SJCRH30 (cell line): ENCODE measurements at places on chromosomes 13 and 19. TPM values are rescaled to one million over a fixed set of nuclear protein-coding genes. Genes with fewer than 3 reads are reported as not detected.

DNA sequence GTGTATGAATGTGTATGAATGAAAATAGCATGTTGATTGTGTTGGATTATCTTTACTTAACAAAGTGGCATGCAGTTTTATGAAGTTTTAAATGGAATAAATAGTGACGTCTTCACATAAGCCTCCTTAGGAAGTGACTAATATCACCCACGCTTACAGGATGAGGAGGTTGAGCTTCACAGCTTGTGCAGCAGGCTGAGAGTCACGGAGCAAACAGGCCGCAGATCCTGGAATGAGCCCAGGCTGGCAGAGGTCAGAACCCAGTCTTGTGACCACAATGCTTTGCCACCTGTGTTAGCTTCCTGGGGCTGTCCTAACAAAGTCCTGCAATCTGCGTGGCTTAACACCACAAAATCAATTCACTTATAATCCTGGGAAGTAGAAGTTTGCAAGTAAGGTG, 20.8 kb downstream of the LAIR2 start:
- DNase-seq: no peak

DNA sequence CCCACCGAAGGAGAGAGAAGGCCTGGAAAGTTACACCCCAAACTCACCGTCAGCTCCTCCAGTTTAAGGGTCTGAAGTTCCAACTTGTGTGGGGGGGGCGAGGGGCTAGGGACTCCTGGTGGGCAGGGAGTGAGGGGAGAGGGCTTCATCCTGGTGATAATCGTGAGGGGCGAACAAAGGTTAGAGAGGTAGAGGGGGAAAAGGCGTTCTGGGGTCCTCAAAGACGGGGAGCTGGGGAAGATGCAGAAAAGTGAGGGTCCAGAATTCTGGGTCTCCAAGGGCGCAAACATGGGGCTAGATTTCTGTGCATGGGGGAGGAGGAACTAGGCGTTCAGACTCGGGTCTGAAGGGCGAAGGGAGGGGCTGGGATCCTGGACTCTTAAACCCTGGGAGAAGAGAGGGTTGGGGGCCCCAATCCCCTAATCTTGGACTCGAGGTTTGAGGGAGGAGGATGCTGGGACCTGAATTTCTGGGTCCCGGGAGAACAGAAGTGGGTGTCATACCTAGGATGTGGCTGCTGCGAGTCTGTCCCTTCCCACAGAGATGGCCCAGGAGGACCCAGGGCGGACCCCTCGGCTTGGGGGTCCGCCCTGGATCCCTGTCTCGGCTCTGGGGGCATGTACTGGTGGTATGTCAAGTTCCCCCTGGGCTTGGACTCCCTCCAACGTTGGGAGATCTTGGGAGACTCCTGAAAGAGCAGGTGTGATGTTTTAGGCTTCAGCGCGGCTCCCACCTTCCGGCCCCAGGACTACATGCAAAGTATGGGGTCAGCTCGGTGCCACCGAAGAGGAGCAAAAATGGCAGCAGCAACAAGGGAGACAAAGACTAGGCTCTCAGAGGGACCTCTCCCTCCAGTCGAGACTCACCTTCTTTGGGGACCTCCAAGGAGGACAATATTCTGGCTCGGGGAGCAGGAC, 4.5 kb downstream of the MAMSTR start:
- DNase-seq: no peak

- DNase-seq: no peak
Observed at GRCh38 chr19:40314656-40315055, 29.5 kb upstream of the AKT2 start.

GRCh38 chr19:52115526-52116053, 20.0 kb upstream of the ZNF841 start:
- DNase-seq: no peak

DNA sequence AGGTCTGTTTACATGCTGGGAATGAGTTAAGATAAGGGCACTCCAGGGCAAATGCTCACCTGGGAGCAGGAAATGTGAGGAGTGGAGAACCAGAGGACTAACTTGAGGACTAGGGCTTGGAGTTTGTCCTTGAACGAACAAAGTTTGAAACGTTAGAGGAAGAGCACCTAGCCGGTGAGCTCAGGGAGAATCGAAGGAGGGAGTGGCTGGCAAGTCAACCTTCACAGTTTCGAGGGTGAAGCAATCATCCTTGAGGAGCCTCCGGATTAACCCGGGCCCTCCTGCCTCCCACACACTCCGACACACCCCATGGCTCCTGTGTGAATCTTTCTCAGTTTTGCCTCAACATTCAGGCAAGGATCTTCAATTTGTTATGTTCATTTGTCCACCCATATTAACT, 58.6 kb downstream of the LMO7 start:
- DNase-seq: no peak

- peak; percentile 73 for DNase-seq
Observed at GRCh38 chr19:38142176-38143035, 81.6 kb downstream of the DPF1 start.

GRCh38 chr19:47446534-47447469, 24.9 kb downstream of the SLC8A2 start:
- no peak for DNase-seq

DNA sequence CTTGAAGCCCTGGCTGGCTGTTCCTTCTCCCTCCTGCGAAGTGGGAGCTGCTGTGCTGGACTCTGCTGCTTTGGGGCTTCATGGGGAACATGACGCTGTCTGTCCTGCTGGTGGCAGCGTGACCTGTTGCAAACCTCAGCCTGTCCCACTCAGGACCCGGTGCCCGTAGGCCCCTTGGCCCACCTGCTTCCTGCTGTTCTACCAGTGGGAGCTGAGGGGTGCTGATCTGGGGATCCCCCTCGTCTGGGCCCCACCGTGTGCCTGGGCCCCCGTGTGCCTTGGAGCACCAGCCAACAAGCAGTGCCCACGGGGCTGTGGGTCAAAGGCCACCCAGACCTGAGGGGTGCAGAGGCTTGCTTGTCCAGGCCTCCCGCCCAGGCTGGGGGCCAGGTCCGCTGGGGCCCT, 5.3 kb downstream of the SPPL2B start:
- DNase-seq: no peak

DNA sequence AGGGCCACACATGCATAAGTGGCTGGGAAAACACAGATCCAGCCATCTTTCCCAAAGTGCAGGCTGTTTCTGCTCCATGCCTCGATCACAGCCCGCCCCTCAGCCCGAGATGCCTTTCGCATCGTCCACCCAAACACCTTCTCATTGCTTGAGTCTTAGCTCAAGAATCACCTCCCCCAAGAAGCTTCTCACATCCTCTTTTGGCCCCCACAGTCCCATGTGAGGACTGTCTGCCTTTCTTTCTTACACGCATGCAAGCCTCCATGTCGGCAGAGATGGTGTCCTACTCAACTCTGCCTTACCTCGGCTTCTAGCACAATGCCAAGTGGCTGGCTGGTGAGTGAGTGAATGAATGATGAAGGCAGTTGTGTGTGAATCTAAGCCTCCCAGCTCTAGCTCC, 18.1 kb upstream of the GSX1 start:
- DNase-seq: no peak

- DNase-seq: no peak
Observed at GRCh38 chr13:46831588-46832194, 34.7 kb upstream of the ESD start.

GRCh38 chr19:53824134-53824611, at the start of gene NLRP12:
NLRP12 (minus strand) TSS chr19:53824314; CDS start chr19:53824174, 140 bp downstream.
- no peak for DNase-seq

DNA sequence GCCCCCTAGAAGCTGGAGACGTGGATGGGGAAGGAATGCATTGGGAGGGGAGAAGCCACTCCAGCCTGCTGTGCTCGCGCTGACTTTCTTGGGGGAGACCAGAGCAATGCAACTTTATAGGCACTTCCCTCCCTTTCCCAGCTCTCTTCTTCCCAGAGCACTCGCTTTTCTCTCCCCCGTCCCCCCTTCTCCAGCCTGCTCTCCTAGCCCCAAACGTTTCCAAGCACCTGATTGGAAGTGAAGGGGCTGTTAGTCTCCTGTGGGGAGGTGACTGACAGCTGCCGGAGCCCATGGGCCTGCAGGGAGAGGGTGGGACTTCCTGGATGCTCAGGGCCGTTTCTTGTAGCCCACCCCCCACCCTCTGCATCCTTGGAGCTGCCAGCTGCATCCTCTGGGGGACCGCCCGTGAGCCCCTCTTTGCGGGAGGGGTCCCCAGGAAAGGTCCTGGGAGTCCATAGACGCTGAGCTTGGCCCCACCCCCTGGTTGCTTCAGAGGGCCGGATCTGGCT, 2.5 kb downstream of the HDGFL2 start:
- DNase-seq: peak; percentile 36

GRCh38 chr19:395467-395866, 13.5 kb downstream of the C2CD4C start:
- no peak for DNase-seq

- DNase-seq: no peak
Observed at GRCh38 chr13:48843630-48844380, 131.9 kb upstream of the FNDC3A start.

GRCh38 chr13:99658261-99658991, 157.2 kb downstream of the TM9SF2 start:
- DNase-seq: peak; percentile 12

DNA sequence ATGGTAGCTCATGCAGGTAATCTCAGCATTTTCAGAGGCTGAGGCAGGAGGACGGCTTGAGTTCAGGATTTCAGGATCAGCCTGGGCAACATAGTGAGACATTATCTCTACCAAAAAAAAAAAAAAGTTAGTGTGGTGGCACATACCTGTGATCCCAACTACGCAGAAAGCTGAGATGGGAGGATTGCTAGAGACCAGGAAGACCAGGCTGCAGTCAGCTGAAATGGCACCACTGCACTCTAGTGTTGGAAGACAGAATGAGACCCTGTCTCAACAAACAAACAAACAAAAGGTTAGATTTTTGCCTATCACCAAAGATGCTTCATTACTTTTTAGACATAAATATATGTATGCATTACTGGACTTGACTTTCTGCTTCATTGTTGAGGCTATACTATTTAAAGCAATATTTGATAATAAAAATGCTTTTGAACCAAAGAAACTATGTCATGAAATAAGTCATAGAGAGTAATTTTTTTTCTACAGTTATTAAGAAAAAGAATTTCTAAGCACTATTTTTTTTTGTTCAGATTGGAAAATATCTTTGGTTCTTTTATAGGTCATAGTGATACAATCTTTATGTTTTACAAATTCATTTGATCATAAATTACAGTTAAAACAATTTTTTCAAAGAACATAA, 1180.1 kb upstream of the ATXN8OS start:
- DNase-seq: peak; percentile 41

- DNase-seq: peak; percentile 55
Observed at GRCh38 chr19:17755977-17756670, 4.8 kb downstream of the FCHO1 start.

DNA sequence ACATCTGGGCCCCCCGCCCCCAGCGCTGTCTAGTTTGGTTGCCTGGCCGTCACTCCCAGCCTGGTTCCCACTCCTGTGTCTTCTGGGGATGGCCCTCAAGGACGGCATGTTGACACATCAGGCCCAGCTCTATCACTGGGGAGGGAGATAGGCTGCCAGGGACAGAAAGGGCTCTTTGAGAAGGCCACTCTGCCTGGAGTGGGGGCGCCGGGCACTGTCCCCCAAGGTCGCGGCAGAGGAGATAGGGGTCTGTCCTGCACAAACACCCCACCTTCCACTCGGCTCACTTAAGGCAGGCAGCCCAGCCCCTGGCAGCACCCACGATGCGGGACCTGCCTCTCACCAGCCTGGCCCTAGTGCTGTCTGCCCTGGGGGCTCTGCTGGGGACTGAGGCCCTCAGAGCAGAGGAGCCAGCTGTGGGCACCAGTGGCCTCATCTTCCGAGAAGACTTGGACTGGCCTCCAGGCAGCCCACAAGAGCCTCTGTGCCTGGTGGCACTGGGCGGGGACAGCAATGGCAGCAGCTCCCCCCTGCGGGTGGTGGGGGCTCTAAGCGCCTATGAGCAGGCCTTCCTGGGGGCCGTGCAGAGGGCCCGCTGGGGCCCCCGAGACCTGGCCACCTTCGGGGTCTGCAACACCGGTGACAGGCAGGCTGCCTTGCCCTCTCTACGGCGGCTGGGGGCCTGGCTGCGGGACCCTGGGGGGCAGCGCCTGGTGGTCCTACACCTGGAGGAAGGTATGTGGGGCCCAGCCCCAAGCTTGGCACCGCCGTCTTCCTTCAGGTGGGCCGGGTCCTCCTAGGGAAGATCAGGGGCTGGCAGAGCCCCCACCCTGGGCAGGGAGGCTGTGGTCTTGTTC, at the start of gene AMH:
TSS of gene AMH (plus strand) at position 314 of the 857 bp plus-strand sequence. CDS start at position 324, 10 bp downstream.
- DNase-seq: no peak

DNA sequence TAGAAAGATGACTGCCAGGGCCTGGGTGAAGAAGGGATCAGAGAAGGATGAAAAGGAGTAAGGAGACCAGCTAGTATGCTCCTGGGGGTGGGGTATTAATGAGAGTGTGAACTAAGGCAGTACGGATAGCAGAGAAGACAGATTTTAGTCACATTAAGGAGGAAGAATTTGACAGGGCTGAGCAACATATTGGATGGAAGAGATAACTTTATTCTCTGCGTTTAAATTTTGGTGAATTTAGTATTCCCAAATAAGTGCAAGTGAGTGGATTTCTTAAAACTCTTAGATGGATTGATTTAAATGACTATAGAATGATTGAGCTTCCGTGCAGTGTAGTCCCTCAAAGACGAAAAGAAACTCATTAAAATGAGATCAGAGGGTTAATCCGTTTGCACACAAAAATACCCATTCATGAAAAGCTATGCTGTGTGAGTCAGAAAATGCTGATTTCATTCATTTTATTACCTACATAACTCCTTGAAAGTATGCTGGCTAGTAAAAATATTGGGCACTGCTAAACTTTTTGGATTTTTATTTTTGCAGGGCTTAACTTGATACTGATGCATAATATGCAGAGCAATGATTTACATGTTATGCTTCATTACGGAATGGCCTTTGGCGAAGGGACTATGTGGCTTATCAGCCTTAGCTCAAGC, 54.1 kb downstream of the WDFY2 start:
- no peak for DNase-seq

- no peak for DNase-seq
Observed at GRCh38 chr19:7337380-7338194, 11.2 kb upstream of the ARHGEF18 start.

DNA sequence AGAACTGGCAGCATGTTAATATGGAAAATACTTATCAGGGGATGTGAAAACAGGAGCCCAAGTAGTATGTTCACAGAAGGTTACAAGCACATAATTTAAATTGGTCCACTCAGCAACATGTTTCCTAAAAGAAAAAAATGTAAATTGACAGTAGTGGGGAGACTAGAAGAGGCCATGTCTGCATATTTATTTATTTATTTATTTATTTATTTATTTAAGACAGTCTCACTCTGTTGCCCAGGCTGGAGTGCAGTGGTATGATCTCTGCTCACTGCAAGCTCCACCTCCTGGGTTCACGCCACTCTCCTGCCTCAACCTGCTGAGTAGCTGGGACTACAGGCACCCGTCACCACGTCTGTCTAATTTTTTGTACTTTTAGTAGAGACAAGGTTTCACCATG, 13.7 kb upstream of the ZNF8 start:
- DNase-seq: no peak

DNA sequence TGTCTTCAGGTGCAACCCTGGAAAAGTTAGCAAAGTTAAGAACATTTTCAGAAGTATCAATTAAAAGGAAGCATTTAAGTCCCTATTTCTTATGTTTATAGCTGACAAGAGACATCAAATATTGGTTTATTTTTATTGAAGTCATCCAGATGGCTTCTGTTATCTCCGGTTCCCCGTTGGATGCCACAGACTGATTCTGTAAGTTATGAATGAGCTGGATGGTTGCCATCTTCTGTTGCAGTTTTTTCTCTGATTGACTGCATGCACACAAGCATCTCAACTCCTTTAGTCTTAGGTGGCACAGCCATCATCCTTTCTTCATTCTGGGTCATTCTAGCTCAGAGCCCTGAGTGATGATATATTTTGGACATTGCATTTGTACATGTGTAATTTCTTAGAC, 10.6 kb upstream of the OXGR1 start:
- no peak for DNase-seq

Gene MAST1
- 4.3 and 5.6 TPM in 2 replicates for total RNA-seq

Gene ZNF793
- total RNA-seq: 1.9 and 2.3 TPM in 2 replicates

Gene PRTN3
- not detected in 2 replicates for total RNA-seq

Gene USE1
- total RNA-seq: 9.9 and 11.0 TPM in 2 replicates

Gene SMIM44
- total RNA-seq: not detected in 2 replicates

Gene VMAC
- 0.94 and 1.3 TPM in 2 replicates for total RNA-seq
